ENCODE measurements at places on chromosomes 16 and 17.
A peak's percentile ranks its signal among the peaks of the same experiment; 100 is the strongest.

DNA sequence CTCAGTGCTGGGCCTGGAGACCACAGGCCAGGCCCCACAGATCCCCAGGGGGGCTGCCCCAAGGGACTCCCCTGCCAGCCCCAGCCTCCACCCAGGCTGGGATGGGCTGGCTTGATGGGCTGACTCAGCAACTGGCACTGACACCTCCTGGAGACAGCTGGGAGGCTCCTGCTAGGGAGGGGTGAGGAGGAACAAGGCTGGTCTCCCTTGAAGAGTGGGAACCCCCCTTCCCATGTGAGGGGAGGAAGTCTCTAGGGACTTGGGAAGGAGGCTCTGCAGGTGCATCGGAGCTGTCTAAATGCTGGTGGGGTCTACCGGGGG is 10.4 kb downstream of the NHERF1 start:
- no peak for DNase-seq

- DNase-seq: no peak
Observed at GRCh38 chr17:73282629-73283028, 20.9 kb upstream of the CPSF4L start.

- no peak for DNase-seq
Observed at GRCh38 chr17:6796017-6796886, 20.2 kb downstream of the FBXO39 start.

- DNase-seq: no peak
Observed at GRCh38 chr17:17200831-17201230, 5.3 kb downstream of the PLD6 start.

GRCh38 chr16:9297437-9298113 is 206.1 kb downstream of the HAPSTR1 start:
- DNase-seq: no peak

DNA sequence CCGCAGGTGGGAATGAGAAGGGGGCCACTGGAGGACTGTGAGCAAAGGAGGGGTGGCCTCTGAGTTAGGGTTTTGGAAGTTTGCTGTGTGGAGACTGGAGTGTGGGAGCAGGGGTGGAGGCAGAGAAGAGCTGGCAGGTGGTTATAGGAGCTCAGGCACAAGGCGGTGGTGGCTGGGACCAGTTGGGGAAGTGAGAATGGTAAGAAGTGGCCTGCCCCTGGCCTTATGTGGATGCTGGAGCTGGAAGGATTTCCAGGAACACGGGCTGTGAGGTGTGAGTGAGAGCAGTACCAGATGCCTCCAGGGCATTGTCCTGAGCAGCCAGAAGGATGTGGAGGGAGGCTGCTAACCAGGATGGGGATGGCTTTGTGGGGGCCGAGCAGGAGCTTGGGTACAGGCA is 277.2 kb downstream of the SNX29 start:
- no peak for DNase-seq

- DNase-seq: no peak
Observed at GRCh38 chr16:49548325-49548970, 174.8 kb downstream of the C16orf78 start.

DNA sequence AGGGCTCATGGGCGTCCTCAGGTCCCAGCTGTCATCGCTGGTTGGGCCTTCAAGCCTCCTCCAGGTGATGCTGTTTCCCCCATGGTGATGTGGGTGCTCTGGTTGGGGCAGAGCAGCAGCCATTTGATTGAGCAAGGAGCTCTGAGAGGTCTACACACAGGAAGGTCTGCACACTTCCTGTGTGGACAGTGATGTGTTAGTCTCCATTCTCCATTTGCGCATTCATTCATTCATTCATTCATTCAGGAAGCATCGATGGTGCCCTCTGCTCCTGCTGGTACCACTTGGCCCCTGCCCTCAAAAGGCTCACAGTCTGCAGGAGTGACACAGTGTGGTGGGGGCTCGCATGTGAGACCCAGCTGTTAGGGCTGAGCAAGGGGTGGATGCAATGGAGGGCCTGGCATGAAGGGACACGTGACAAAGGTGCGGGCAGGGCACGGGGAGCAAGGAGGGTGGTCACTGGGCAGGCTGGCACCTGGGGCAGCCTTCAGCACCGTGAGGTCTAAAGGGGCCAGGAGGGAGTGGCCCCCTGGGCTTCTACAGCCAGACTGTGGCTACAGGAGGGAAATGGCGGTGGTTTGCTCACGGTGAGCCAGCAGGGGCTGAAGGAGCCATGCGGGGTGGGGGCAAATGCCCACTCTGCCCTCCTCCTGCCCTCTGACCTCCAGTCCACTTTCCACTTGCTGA is 1.5 kb downstream of the ADGRG3 start:
- no peak for DNase-seq

DNA sequence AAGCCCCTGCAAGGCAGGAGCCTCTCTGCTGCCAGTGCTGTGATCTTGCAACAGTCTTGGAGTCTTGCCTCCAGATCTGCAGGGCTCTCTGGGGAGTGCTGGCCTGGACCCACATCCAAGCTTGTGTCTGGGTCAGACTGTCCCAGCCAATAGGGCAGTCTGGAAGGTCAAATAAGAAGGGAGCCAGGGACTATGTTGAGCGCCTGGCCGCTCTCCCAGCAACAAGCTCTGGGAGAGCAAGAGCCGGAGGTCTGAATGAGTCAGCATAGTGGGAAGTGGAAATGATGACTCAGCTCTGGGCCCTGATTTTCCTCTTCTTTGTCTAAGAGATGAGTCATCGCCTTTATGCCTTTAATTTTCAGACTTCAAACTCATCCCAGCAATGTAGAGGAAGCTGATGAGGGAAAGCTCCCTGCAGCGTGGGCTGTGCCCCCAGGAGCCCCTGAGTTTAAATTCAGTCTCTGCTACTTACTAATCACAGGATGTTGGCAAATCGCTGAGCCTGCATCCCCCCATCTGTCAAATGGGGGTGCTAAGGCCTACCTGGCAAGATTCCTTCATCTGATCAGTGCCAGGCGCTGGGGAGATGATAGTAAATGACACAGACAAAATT is 43.6 kb upstream of the HAPSTR1 start:
- peak; percentile 71 for DNase-seq

Measured in cerebellum (tissue), 4 donors.